Stimulated activated CD8-positive, alpha-beta memory T cell treated with anti-CD3 and anti-CD28 coated beads, Interleukin-7, amount 100 ng/mL, for 48 hours (primary cell): ENCODE measurements at places on chromosomes 13 and 19.

DNA sequence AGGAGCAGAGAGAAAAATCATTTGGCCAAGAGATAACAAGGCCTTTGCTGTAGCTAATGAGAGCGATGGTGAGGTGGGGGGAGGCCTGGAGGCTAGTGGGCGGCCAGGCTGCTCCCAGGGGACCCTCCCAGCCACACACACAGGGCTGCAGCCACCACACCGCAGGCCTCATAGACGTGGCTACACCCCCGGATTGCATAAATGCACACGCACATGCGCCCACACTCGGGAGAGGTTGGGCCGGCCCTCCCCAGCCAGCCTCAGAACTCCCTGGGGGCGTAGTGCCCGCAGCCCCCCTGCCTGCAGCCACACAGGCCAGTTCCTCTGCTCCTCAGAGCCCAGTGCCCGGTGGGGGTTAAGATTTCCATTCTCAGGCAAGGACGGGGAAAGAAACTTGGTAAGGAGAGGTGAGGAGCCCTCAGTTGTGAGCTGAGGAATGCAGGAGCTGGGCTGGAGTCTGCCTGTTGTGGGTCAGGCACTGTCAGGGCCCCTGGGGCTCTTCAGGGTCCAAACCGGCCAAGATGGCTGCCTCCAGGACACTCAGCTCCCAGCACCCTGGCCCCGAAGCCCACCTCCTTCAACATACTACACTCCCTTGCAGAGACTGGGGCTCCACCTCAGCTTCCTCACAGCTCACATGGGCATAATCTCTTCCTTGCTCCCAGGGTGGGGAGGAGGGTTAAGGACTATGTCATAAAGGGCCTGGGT is 8.0 kb downstream of the PTH2 start:
- no peak for DNase-seq

GRCh38 chr13:114112826-114113322 is 19.5 kb downstream of the RASA3 start:
- DNase-seq = no peak

DNA sequence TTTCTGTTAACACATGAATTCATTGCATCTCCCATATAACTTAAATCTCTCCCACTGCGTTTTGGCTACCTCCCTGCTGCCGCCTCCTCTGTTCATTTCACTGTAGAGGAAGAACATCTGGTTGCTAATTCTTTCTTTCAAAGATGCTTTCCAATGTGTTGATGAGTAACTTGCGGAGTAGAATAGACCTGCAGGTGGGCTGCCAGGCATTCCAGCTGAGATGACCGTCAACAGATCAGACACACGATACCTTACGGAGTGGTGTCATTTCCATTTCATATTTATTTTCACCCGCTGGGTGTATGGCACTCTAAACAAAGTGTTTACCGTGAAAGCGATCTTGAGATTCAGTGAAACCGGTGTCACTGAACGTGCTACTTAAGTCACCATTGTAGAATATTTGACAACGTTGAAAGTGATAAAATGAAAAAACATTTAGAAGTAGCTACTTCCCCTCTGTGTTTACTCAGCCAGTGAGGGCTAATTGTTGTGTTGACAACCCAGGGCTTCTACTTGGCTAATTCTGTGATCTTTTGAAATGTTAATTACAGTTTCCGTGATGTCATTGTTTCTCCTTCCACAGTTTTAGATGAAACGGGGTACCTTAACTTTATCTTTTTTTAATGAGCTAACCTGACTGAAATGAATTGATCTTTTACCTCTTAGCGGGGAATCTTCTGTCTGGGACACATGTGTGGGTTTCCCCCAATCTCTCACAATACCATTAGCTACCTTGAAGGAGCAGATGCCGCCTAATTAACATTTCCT is 228.5 kb upstream of the ARGLU1 start:
- no peak for DNase-seq

DNA sequence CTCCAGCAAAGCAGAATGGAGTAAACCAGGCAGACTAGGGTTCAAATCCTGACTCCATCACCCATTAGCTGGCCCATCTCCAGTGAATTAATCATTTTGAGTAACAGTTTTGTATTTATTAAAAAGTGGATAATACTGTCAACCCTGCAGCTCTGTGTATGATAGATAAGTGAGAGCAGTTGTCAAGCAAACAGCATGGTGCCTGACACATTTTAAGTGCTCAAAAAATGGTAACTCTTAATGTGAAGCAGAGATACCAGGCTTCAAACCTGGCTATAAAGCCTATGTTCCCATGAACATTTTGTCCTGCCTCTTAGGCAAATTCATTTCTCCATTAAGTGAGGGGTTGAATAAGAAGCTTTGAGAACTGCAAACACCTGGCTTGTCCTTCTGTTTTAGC is 409.6 kb downstream of the TBC1D4 start:
- DNase-seq = no peak

- DNase-seq = no peak
Measured at GRCh38 chr13:21176982-21177284, 475 bp downstream of the MRPL57 start.

DNA sequence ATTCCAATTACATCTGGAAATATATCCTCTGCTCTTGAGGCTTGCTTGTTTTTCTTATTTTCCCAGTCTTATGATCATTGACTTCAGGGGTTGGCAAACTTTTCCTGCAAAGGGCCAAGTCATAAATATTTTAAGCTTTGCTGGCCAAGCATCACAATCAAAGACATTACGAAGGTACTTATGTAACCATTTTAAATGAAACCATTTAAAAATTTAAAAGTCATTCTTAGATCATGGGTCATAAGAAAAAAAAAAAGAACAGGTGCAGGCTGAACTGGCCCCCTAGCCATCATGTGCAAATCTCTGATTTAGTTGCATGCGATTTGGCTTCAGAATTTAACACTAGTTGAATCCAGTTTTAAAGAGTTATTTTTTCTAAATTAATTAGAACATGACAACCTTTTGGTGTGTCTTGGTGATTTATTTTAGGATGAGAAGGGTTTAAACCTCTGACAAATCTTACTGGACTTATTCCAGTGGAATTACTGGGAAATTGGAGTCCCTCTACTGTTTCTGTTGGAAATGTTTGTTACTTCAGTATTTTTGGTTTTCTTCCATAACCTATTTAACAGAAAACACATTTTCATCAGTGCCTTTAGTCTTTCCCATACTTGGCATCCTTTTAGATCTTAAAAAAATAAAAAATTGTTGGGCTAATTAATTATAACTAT is 148.1 kb downstream of the NHLRC3 start:
- DNase-seq = no peak

- no peak for DNase-seq
Measured at GRCh38 chr13:33537026-33537425, 251.5 kb upstream of the STARD13 start.
